ENCODE measurements at places on chromosomes 12 and 14.

DNA sequence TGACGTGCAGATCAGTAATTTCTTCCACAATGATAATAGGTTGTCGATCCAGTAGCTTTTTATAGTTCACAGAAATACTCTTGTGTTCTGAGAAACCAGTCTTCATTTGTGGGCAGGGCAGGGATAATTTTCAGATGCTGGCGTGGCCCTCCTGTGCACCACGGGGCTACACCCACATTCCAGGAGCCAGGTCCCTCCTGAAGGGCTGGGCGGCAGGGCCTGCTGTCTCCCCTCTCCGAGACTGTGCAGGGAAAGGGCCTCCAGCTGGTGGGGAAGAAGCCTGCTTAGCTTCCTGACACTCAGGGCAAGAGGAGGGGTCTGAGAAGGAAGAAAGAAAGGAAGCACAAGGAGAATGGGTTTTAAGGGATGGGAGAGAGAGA lies 94.9 kb downstream of the ADGRD1 start:
- no peak for DNase-seq

- peak; percentile 3 for DNase-seq
Measured at GRCh38 chr12:4849115-4849541, 60.6 kb upstream of the KCNA1 start.

DNA sequence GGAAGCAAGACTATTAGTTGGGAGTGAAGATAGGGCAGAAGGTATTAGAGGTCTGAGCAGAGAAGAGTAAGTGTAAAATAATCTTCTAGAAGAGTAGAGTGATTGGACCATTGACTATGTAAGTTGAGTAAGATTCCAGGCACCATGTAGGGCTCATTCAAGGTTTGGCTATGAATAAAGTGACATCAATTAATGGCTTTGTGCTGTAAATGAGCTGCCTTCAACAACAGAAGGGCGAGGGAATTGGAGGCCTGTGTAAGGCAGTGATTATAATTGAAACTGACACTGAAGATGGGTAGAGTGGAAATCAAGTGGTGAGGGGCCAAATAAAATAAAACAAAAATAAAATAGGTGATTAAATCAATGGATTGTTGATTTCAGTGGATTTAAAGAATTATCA lies 26.4 kb downstream of the PTPRQ start:
- DNase-seq: no peak

GRCh38 chr12:7433276-7433822 lies 10.6 kb downstream of the CD163L1 start:
- DNase-seq: peak; percentile 59

- DNase-seq: no peak
Measured at GRCh38 chr12:48678551-48679185, 3.4 kb downstream of the KANSL2 start.

DNA sequence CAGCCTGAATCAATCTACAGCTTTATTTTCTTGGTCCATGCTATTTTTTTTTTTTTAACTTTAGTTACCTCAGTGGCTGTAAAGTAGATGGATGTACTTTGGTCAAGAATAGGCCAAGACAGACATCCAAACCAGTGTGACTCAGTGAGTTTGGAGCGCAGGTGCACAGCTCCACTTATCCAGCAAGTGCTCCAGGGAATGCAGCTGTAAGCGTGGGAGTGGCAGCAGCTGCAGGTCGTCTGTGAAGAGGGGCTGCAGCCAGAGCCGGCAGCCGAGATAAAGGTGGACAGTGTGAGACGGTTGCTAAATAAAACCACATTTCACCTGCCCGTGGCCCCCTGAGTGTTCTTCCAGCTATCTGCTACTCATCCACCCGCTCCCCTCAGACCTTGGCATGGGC lies 1018.7 kb downstream of the AACS start:
- no peak for DNase-seq

GRCh38 chr12:62210422-62210821 lies 49.8 kb upstream of the USP15 start:
- DNase-seq: no peak

DNA sequence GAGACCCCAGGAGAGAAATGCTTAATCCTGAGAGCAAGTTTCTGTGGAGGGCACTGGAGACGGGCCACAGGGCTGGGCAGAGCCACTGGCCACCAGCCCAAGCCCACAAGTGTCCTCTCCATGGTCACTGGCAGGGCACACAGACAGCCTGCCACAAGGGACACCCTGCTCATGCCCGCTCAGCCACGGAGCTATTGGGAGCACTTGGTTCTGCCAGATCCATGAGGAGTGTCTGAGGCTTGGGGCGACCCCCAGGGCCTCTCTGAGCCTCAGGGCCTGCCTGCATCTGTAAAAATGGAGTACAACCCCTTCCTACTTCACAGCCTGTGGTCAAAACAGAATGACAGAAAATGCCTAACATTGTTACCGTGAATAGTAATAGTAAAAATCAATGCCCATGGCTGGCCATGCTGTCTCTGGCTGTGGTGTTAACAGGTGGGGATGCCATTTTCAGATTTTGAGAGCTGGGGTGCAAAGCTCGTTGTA lies 3.2 kb downstream of the PGF start:
- DNase-seq: no peak

- DNase-seq: no peak
Measured at GRCh38 chr14:34379816-34380470, 82.1 kb downstream of the SPTSSA start.
